ENCODE measurements at places on chromosomes 4 and X. TPM values are rescaled to one million over a fixed set of nuclear protein-coding genes. Genes with fewer than 3 reads are reported as not detected.

Gene S100P
- not detected for total RNA-seq

Gene ADH1A
- not detected for total RNA-seq

Gene JCHAIN
- not detected for total RNA-seq

Gene TMPRSS11F
- not detected for total RNA-seq

Gene DGKK
- not detected for total RNA-seq

Gene FATE1
- not detected for total RNA-seq

Gene VEGFD
- total RNA-seq = not detected

Gene CAPN6
- total RNA-seq = not detected

Gene FABP2
- not detected for total RNA-seq

Gene SPANXN4
- not detected for total RNA-seq

Gene GRID2
- total RNA-seq = not detected

Gene PPP1R2C
- total RNA-seq = not detected

Gene DMD
- 334 TPM for total RNA-seq

Gene RPS6KA6
- 2.3 TPM for total RNA-seq

Gene CXCL1
- 132 TPM for total RNA-seq

Gene MAGEA4
- total RNA-seq = not detected

Gene TRIML2
- total RNA-seq = not detected

Gene ZNF595
- 5.8 TPM for total RNA-seq

Gene AR
- total RNA-seq = 10.2 TPM

Gene APLN
- total RNA-seq = 0.39 TPM

Gene VSIG4
- total RNA-seq = not detected

Gene MGAT4D
- total RNA-seq = not detected

Gene SHROOM3
- 3.8 TPM for total RNA-seq

Gene PTTG2
- not detected for total RNA-seq

Gene SPOCK3
- not detected for total RNA-seq

Gene RHOXF2
- not detected for total RNA-seq

Gene FRMPD3
- total RNA-seq = not detected

Gene DCK
- 16.7 TPM for total RNA-seq

Gene FDCSP
- total RNA-seq = not detected

Gene ACE2
- total RNA-seq = not detected

Gene OCIAD2
- 8.7 TPM for total RNA-seq

Gene ATP7A
- total RNA-seq = 16.2 TPM

Gene TRAPPC2
- 14.8 TPM for total RNA-seq

Gene EFHC2
- total RNA-seq = not detected

Gene POU4F2
- not detected for total RNA-seq

Gene PAGE4
- not detected for total RNA-seq

Gene HPGDS
- not detected for total RNA-seq
